EH (cell line): ENCODE measurements at places on chromosomes 12 and 14.

DNA sequence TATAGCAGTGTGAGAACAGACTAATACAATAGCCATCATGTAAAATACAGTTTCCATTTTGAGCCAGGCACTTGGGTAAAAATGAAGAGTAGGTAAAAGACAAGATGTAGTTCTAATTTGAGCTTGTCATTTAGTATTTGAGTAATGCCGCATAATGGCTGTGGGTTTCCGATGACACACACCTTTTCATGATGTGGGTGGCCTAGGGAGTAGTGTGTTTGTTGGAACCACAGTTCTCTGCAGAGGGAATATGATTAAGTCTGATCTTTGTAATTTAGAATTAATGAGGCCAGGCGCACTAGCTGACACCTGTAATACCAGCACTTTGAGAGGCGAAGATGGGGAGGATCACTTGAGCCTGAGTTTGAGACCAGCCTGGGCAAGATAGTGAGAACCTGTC is 61.8 kb downstream of the RCOR1 start:
- DNase-seq, result no peak

DNA sequence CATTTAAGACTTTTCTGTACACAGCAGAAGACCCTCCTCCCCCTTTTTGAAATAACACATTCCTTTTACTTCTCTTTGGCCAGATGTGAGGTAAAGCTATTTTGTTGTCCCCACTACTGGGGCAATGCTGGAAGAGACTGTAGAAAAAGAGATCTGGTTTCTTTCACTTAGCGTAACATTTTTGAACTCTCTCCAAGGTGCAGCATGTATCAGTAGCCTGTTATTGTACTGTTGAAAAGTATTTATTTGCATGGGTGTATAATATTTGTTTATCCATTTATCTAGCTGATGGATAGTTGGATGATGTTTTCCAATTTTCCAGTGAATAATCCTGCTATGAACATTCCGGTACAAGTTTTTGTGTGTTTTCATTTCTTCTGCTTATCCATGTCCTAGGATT is 335.2 kb downstream of the SOX5 start:
- no peak for DNase-seq

GRCh38 chr12:98578821-98579220 is 14.7 kb upstream of the SLC25A3 start:
- DNase-seq, result peak; percentile 18

- DNase-seq, result no peak
These were observed 8.8 kb upstream of the PLEKHG6 start for GRCh38 chr12:6301721-6302120.

- DNase-seq, result no peak
These were observed 423.3 kb upstream of the GARIN6 start for GRCh38 chr12:99224237-99224636.

GRCh38 chr12:45987340-45987727 is 3.0 kb downstream of the SCAF11 start:
- DNase-seq, result no peak

DNA sequence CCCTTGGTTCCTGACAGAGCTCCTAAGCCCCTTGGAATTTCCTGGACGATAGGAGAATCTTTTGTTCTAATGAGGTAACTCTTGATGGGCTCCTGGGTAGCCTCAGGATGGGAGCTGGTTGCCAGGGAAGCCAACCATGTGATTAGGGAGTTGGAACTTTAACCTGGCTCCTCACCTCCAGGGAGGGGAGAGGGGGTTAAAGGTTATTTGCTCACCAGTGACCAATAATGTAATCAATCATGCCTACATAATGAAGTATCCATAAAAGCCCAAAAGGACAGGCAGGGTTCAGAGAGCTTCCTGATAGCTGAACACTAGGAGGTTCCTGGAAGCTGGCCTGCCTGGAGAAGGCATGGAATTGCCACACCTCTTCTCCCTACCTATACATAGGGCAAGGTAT is 6.2 kb upstream of the CNOT2 start:
- DNase-seq, result no peak

- no peak for DNase-seq
These were observed 851.8 kb downstream of the TMEM121 start for GRCh38 chr14:106378191-106378590.

GRCh38 chr12:1497161-1497560 is 97.2 kb downstream of the FBXL14 start:
- no peak for DNase-seq

DNA sequence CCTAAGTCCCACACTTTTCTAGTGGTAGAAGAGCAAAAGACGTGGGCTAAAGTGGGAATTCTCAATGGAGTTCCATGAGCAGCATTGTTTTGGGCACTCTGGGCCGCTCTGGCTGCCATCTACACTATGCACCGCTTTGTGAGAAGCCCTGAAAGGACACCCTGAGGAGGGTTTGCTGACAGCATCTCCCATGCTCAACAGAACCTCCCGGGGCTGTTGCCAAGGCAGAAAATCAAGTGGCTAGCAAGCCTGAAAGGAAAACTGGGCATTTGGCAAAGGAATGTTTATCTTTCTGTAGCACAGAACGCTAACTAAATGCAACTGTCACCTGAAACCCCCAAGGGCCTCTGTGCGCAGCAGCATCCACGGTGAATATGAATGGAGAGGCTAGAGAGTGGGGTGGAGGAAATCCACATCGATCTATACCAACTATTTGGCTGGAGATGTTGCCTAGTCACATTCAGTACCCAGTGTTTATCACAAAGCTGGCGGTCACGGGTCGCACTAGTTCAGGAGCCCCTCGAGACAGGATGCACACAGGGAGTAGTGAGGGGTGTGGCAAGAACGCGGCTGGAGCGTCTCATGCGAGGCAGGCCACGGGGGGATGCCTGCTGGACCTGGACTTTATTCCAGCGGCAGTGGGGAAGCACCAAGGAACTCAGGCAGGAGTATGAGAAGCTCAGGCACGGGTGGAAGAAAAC is 14.2 kb downstream of the APPL2 start:
- no peak for DNase-seq

GRCh38 chr14:63032641-63033040 is 12.6 kb downstream of the KCNH5 start:
- no peak for DNase-seq

DNA sequence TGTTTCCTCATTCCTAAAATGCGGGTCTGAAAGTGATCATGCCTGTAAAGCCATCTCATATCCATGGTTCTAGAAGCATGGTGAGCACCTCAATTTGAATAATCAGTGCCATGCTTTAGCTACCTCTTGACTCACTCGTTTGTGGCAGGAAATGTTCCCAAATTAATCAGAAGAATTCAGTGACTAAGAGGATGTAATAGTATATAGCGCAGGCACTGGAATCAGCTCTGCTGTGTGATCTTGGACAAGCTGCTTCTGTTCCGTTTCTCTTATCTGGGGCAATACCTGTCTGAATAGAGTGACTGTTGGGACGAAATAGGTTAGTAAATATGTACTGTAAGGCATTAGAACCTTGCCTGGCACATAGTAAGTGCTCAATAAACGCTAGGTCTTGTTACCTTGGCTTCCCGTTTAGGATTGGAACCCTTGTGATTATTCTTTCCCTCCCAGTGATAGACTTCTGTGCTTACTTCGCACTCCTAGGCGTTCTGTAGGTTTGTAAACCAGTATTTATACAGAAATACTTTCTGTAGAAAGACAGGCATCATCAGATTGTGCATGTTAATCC is 820 bp upstream of the SMAGP start:
- peak; percentile 88 for DNase-seq

DNA sequence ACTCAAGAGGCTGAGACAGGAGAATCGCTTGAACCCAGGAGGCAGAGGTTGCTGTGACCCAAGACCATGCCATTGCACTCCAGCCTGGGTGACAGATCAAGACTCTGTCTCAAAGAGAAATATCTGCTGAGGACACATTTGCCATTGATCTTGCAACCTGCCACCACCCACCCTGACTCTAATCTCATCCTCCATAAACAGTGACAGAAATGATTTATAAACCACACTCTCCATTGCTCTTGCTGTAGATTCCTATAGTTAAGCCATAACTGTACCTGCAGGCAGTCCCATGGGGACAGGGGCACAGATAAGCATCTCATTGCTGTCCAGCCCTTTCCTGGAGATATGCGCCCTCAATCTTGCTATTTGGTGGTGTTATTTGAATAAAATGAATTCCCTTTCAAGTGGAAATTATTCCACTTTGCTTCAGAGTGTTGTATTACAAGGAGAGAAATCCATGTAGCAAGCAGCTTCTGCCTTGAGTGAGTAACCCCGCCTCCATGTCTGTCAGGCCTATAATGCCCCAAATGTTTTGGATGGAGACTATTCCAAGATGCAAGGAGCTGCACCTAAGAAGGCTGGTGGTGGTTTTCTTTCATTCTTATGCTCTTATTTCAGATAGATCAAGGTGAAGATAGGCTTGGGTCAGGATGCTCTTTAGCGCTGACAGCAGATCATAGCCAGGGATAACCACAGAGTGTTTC is 3.0 kb upstream of the ZDHHC22 start:
- no peak for DNase-seq

DNA sequence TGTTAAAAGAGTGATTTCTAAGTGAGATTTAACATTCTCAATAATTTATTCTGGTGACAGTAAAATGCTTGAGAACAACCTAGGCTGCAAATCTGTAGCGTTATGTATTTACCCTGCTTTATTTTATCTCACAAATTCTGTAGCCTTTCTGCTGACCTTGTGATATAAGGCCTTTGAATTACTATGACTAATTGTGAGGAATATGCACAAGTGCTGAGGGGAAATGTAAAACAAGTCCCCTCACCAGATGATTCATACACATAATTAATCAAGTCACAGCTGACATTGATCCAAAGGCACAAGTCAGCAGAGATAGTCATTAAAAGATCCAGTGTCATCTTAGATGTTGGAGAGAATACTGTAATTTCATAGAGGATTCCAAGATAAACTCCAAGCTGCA is 992.7 kb upstream of the USP15 start:
- no peak for DNase-seq

DNA sequence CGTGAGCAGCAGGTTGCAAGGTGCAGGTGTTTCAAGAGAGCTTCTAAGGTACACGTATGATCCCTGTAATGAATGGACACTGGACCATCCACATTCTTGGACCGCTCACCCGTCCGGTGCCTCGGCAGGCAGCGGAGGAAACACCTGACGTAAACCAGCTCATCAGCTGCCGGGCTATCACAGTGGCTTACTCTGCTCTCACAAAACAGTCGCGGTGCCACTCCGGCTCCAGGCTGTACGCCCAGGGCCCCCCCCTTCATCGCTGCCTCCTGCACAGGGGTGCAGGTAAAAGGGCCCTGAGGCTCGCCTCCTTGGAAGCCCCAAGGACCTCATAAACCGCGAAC is 436 bp downstream of the VPS33A start:
- DNase-seq, result peak; percentile 47

- peak; percentile 61 for DNase-seq
These were observed 233.3 kb upstream of the DAAM1 start for GRCh38 chr14:58954901-58955861.

GRCh38 chr12:1800401-1801302 is 19.7 kb upstream of the LRTM2 start:
- peak; percentile 44 for DNase-seq

DNA sequence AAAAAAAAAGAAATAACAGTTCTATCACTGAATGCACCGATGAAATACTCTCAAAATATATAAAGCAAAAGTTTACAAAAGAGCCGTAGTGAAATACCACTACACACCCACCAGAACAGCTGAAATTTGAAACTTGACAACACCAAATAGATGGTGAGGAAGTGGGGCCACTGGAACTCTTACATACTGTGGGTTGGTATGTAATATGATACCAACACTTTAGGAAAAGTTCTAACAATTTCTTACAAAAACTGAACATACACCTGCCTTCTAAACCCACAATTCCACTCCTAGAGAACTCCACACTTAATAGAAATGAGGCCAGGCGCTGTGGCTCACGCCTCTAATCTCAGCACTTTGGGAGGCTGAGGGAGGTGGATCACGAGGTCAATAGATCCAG is 14.1 kb downstream of the EIF5 start:
- peak; percentile 52 for DNase-seq

GRCh38 chr12:103915306-103915705 is 14.9 kb upstream of the HSP90B1 start:
- DNase-seq, result peak; percentile 26

GRCh38 chr12:13175499-13175898 is 21.0 kb upstream of the EMP1 start:
- DNase-seq, result peak; percentile 66

DNA sequence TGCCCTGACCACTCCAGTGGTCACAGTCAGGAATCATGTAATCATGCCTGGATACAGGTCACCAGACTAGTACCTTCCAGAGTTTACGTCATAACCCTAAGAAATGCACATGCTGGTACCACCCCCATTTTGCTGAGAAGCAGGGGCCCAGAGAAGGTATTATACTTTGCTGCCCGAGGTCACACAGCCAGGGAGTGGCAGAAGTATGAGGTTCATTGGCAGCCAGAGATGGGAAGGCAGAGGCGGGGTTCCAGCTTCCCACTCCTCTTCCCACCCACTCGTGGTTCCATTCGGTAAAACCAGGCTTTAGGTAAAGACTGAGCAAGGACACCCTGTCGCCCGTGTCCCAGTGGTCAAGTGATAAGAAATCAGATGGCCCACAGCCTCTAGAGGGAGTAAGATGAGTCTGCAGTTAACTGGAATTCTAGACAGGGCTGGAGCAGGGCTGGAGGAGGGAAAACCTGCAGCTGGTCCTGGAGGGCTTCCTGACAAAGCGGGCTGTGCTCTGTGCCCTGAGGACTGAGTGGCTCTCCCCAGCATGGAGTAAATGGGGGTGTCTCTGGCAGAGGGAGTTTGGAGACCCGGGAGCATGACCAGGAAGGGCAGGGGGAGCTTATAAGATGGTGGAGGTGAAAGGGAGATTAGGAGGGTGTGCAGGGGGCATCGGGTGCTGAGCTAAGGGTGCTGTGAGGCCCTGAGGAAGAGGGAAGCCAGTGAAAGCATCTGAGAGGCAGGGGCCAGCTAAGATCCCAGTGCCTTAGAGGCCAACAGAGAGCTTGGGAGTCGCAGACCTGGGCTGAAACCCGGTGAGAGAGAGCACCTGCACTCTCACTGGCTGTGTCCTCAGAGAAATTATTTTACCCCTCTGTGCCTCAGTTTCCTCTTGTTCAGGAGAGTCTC is 5.7 kb downstream of the FAM222A start:
- peak; percentile 20 for DNase-seq

- DNase-seq, result peak; percentile 77
These were observed 136.3 kb upstream of the PRICKLE1 start for GRCh38 chr12:42725809-42726208.

GRCh38 chr12:109540526-109541412 is 32.5 kb downstream of the MMAB start:
- no peak for DNase-seq

- DNase-seq, result no peak
These were observed 75.2 kb downstream of the CMAS start for GRCh38 chr12:22121224-22121623.

- no peak for DNase-seq
These were observed 25.8 kb downstream of the TAOK3 start for GRCh38 chr12:118346895-118347294.
